ENCODE measurements at places on chromosomes 4 and X.
A peak's percentile ranks its signal among the peaks of the same experiment; 100 is the strongest.

- DNase-seq, result peak; percentile 66
Observed at GRCh38 chrX:47523297-47523696, 37.7 kb upstream of the ARAF start.

DNA sequence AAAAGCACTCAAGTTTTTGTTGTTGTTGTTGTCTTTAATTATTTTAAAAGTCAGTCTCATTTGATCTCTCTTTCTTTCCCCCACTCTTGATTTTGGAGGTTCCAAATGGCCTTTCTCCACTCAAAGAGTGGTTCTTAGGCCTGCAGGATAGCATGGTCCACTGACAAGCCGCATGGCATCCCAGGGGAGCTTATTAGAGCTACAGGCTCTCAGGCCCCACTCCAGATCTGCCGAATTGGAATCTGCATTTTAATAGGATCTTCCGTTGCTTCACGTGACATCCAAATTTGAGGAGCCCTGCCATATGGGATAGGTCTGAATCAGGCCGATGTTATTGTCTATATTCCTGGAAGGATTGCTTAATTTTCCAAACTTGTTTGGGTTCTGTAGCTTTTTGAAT is 72.1 kb downstream of the CPE start:
- no peak for DNase-seq

GRCh38 chr4:172232966-172233365 is 419.8 kb downstream of the GALNTL6 start:
- DNase-seq, result no peak

GRCh38 chr4:79935274-79935673 is 137.8 kb downstream of the ANTXR2 start:
- no peak for DNase-seq
